ENCODE measurements at places on chromosomes 6 and 20.
A peak's percentile ranks its signal among the peaks of the same experiment; 100 is the strongest.

DNA sequence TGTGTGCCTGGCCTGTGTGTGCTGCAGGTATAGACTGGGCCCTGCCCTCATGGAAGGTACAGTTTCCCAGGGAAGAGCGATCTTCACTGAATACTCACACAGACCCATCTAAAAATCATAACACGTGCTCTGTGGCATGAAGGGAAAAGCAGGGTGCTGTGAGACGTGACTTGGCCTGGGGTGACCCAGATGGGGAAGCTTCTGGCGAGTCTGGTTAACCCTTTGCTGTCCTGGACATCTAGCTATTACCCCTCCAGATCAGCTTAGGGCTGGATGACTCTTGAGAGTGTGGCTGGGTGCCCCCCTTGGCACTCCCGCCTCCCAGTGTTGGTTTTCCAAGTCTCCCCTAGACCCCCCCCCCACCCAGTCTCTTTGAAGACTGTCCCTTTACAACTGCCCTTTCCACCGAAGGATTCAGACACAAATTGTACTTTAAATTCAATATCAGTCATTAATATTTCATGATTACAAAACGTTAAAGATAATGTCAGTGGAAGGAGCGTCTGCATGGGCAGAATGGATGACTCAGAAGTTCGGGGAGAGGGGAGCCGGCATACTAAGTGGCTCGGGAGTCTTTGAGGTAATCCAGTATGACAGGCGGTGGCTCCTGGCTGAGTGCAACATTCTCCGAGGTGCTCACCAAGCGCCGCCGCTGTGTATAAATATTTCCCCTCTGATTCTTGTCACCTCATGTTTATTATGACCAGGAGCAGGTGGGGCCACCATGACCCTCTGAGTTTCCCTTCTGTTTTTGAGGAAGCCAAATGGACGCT, 77.3 kb downstream of the CD40 start:
- DNase-seq = no peak

DNA sequence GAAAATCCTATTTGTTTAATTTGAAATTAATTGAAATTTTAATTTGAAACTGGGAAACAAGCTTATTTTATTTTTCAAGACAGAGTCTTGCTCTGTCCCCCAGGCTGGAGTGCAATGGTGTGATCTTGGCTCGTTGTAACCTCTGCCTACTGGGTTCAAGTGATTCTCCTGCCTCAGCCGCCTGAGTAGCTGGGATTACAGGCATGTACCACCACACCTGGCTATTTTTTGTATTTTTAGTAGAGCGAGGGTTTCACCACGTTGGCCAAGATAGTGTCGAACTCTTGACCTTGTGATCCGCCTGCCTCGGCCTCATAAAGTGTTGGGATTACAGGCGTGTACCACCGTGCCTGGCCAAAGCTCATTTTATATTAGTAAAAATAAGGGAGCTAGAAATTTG, 4.2 kb downstream of the SRSF3 start:
- no peak for DNase-seq

GRCh38 chr6:14713008-14713960, 532.6 kb upstream of the JARID2 start:
- DNase-seq = no peak

GRCh38 chr20:54086507-54087039, 16.2 kb upstream of the BCAS1 start:
- no peak for DNase-seq

DNA sequence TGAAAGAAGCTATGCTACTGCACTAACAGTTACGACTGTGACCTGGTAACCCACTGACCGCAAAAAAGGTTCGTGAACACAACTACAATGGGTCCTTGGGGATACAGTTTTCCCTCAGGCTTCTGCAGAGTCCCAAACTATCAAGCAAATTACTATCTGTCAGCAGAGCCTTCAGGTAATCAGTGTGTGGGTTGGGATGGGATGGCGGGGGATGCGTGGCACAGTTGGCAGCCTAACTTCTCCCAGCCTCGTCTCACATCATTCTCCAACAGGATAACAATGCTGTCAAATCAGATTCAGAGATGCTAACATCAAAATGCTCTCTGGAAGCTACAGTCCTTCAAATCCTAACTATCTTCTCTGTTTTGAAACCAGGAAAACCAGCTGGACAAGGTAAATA, 102.3 kb downstream of the EPM2A start:
- DNase-seq = no peak

DNA sequence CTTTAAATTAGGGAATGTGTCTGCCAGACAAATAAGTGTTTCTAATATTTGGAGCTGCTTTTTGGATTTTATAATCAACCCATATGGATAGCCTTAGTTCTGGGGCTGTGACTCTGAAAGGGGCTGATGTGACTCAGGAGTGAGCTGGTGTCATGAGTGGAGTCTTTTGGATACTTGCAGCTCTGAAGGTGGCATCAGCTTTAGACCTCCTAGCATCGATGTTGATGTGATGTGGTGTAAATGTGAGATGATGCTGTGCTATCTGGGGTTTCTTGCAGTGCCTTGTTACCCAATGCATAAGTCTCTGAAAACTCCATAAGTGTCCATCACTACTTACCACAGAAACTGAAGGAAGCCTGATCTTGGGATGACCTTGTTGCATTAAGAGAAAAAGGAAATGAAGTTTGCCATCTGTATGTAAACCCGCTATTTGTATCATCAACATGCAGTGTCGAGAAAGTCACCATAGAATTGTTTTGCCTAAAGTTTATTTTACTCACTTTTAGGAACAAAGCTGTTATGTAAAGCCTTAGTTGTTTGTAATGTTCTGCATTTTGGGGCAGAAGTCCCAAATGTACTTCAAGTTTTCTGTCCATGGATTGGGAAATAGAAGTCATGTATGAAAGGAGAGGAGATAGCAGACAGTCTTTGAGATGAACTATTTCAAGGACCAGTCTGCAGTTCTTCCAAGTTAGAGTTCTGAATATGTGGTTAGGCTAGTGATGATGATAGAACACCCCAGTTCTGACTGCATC, 8.0 kb downstream of the FOXO3 start:
- no peak for DNase-seq

DNA sequence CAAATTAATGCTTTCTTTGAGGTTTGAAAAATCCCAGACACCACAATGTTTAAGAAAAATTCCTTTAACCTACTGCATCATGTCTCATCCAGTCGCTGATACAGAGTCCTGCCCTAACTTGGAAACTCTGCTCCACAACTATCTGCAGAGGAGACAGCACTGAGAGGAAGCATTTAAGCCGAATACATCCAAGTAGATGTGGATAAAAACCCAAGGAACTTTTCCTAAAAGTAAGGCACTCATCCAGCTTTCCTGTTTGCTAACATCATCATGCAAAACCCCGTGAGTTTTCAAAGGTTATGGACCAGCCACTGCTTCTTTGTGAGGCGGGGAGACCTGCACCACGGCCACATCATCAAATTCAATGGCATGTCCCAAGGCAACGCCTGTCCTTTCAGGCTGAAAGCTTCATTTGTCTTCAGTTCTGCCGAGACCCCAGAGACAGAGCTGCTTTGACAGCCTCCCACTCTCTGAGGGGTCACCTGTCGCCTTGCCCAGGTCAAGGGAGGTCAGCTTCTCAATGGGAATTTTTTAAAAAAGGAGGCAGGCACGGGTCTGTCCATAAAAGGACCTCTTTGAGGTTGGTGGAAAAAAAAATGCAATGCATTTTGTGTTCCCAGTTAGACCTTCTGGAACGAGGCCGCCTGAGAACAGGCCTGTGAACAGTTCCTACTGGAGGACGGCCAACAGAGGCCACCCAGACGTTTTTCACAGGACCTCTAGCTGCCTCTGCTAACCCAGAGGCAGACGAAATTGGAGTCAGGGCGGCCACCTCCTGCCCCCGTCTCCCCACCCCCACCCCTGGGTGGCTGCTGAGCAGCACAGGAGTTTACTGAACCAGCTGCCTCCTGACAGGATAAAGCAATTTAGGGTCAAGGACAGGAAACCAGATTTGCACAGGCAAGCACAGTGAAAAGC, 142.5 kb upstream of the HDDC2 start:
- DNase-seq = no peak

- no peak for DNase-seq
Observed at GRCh38 chr6:64146876-64147275, 511.3 kb downstream of the PHF3 start.

- DNase-seq = no peak
Observed at GRCh38 chr6:106535012-106535411, 94.3 kb downstream of the RTN4IP1 start.

- no peak for DNase-seq
Observed at GRCh38 chr6:91719414-91719813, 1132.5 kb upstream of the MAP3K7 start.

- no peak for DNase-seq
Observed at GRCh38 chr20:47552996-47553395, 51.3 kb downstream of the NCOA3 start.

- DNase-seq = no peak
Observed at GRCh38 chr6:84789170-84789569, 24.8 kb upstream of the TBX18 start.

DNA sequence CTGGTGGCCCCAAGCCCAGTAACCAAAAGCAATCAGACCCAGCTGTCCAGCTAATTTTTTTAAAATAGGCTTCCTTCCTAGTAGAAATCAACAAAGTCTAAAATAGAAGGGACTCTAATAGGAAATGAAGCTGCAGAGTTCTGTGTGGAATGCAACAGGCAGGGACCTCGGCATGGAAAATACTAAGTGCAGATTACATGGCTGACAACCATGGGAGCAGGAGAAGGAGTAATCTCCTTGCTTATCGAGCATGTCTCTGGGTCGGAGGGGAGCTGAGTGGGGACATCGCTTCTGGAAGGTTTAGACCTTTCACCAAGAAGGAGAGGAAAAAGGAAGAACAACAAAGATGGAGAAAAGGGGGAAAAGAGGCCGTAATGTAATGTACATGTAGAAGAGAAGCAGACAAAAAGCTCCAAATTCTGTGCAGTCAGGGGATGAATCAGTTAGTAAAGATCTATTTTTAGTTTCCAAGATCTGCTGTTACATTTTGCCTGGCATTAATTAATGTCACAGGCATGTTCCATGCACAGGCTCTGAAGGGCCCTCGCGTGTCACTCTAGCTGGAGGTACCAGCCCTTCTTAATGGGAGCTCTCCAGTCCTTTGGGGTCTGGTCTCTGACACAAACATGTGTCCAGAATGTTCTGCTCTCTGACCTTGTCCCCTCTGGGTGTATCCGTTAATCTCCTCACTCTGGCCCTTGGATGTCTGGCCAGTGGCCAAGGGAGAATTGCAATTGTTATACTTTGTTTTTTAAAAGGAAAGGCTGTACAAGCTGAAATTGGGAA, 16.6 kb upstream of the ZNF831 start:
- DNase-seq = no peak

- no peak for DNase-seq
Observed at GRCh38 chr6:38867726-38868125, 152.6 kb downstream of the DNAH8 start.

DNA sequence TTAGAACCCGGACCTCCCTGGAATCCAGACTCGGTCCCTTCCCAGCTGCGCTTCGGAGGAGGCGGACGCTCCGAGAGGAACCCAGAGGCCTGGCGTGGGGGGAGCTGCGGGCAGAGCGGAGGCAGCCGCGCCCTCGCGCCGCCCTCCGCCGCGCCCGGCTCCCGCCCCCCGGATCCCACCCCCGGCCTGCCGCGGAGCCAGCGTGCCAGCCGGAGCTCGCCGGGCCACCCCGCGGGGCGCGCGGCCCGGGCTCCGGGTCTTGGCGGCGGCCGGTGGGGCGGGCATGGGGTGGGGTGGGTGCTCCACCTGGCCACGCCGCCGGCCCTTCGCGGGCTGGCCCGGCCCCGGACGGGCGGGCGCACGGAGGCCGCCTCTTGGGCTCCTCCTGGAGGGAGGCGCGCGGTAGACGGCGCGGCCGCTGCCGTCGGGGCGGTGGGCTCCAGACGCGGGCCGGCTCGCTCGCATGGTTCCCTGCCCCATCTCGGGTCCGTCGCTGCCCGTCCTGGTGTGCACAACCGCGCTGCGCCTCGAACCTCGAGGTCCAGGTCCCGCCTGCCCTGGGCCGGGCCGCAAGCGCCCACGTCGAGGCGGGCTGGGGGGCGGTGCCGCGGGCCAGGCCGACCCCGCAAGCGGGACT, 592 bp upstream of the CDYL start:
- DNase-seq = peak; percentile 34

DNA sequence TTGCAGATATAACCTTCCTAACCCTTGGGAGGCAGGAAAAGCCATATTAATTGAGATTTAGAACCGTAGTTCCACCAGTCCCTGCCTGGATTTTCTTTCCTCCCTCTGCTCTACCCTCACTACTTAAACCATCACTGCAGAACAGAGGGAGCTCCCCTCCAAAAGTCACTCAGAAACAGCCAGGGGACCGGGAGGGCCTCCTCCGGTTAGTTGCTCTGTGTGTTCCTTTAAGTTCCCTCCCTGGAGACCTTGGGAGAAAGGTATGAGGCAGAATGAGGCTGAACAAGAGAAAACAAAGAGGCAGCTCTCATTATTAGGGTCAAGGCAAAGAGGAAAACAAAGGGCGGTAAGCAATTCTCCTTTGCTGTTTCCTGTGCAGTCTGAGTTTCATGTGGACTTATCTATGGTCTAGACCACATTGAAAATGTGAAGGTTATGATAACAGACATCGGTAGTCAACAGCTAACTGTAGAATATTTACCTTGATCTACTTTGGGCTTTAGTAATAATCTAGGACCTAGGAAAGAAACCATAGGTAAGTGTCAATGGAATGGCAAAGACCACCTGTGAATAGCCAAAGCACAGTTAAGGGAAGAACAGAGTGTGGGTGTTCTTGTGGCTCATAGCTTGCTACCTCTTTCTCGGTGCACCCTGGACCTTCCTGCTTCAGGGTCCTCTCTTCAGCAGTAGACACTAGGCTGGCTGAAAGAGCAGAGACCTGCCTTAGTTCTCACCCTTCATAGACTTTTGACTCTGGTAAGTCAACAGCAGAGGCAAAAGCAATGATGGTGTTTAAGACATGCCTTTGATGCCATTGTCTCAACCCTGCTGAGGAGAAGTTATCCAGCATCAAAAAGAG, 250.9 kb upstream of the CITED2 start:
- DNase-seq = no peak

DNA sequence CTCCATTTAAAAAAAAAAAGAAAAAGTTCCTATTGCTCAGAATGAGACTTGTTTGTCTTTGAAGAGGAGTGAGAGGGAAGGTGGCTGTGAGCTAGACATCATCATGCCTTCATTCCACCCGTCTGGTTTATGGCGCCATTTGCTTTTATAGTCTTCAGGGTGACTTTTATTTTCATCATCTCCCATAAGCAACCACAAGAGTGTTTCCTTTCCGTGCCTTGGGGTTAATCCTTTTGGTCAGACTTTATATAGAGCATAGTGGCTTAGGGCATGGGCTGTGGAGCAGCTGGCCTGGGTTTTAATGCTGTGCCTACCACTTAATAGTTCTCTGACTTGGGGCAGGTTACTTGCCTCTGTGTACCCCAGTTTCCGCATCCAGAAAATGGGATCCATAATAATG, 77.8 kb downstream of the RREB1 start:
- DNase-seq = no peak

GRCh38 chr6:45952546-45952945, 63.1 kb downstream of the CLIC5 start:
- DNase-seq = no peak

- no peak for DNase-seq
Observed at GRCh38 chr20:62760856-62761758, 35.2 kb upstream of the MRGBP start.

- no peak for DNase-seq
Observed at GRCh38 chr6:12224251-12224650, 65.9 kb upstream of the EDN1 start.
